NCI-H2029 (cell line): ENCODE measurements at places on chromosomes 7 and 10.

DNA sequence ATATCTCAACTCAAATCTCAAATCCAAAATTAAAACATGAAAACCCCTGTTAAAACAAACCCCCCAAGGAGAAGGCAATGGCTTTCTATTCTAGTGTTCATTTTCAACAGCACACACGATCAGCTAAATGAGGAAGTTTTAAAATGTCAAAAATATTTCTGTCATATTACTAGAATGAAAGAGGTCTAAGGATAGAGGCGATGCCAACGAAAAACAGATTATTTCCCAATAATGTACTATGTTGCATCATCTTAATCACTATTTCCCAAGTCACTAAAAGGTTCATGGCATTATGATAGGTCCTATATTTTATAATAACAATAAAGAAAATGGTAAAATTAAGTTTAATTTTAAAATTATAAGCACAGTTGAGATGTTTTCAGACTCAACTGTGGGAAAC is 10.1 kb downstream of the CNOT4 start:
- no peak for DNase-seq

GRCh38 chr7:139900326-139900725 is 71.3 kb downstream of the TBXAS1 start:
- DNase-seq, result no peak

DNA sequence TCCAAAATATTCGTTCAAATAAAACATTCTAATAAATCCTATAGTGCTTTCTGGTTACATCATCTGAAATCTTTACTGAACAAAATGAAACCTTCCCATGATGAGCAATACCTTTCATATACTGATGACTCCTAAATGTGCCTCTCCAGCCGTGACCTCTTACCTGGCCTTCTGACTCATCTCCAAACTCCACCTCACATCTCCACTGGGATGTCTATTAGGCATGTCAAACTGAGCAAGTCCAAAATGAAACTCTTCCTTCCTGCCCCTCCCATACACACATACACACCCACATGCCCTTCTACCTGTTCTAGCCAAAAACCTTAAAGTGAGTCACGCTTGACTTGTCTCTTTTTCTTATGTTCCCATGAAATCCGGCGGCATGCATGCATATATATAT is 22.9 kb downstream of the GSAP start:
- no peak for DNase-seq

GRCh38 chr7:123522066-123522465 is 12.3 kb downstream of the IQUB start:
- no peak for DNase-seq

GRCh38 chr10:30415593-30415992 is 18.4 kb upstream of the MAP3K8 start:
- no peak for DNase-seq

- DNase-seq, result no peak
Observed at GRCh38 chr10:127102176-127102575, 94.2 kb downstream of the INSYN2A start.
